ENCODE measurements at places on chromosomes 11 and 22. TPM values are rescaled to one million over a fixed set of nuclear protein-coding genes. Genes with fewer than 3 reads are reported as not detected.

- H3K27ac ChIP-seq, result no peak overlapping the region
- H3K27me3 ChIP-seq, result peaks cover 26% of the 10 kb centered on the region
- no peak for DNase-seq
- no peak overlapping the region for H3K4me3 ChIP-seq
- no peaks in the 10 kb centered on the region for H3K4me1 ChIP-seq
Measured at GRCh38 chr22:48651981-48652538, 1175.6 kb downstream of the BRD1 start.

GRCh38 chr22:36129071-36129470, 31.5 kb downstream of the APOL3 start:
- H3K36me3 ChIP-seq, result no peaks in the 10 kb centered on the region
- no peak for DNase-seq
- no peak overlapping the region for H3K4me3 ChIP-seq
- peaks cover 7% of the 10 kb centered on the region for H3K27me3 ChIP-seq
- H3K27ac ChIP-seq, result no peak overlapping the region

GRCh38 chr11:92850296-92850826, 119.1 kb upstream of the MTNR1B start:
- DNase-seq, result no peak
- H3K27ac ChIP-seq, result no peak overlapping the region
- no peak overlapping the region for H3K4me3 ChIP-seq
- H3K27me3 ChIP-seq, result peaks cover 17% of the 10 kb centered on the region
- H3K36me3 ChIP-seq, result no peaks in the 10 kb centered on the region

- no peak overlapping the region for H3K27ac ChIP-seq
- DNase-seq, result peak; percentile 65
- no peak overlapping the region for H3K4me3 ChIP-seq
- H3K4me1 ChIP-seq, result peaks cover 37% of the 10 kb centered on the region
Measured at GRCh38 chr11:130431331-130431773, 2.9 kb upstream of the ADAMTS8 start.

DNA sequence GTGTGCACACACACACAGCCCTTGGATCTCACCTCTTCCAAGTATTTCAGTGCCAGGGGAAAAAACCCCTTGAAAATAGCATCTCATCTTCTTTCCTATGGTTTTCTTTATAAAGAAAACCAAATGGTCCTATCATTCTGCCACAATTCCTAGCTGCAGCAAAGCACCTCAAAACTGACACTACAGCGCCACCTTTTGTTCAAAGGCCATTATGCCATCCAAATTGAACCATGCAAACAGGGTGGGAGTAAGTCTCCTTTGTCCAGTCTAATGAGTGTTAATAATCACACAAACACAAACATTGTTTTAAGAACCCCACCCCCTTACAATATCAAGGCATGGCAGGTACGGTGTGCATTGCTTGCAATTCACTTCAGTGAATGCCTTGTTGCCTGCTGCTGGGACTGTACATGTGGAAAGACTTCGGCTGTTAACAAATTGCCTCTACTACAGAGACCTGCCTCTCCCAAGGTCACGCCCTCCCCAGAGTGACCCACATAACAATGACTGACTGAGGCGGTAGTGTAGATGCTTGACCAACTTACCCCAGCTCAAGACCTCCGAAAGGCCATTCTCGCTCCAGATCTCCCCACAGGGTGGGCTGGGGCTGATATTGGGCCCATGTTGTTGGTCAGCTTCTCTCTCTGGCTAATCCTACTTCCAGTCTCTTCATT, 31.7 kb downstream of the FAM181B start:
- H3K4me3 ChIP-seq, result no peak overlapping the region
- no peak overlapping the region for H3K27ac ChIP-seq
- H3K36me3 ChIP-seq, result no peaks in the 10 kb centered on the region
- no peak for DNase-seq

GRCh38 chr11:132821499-132821898, 710.8 kb downstream of the OPCML start:
- H3K4me3 ChIP-seq, result no peak overlapping the region
- no peaks in the 10 kb centered on the region for H3K36me3 ChIP-seq
- no peaks in the 10 kb centered on the region for H3K4me1 ChIP-seq
- no peak for DNase-seq

- DNase-seq, result no peak
- no peak overlapping the region for H3K27ac ChIP-seq
Measured at GRCh38 chr11:126333142-126333541, 22.3 kb upstream of the ST3GAL4 start.

DNA sequence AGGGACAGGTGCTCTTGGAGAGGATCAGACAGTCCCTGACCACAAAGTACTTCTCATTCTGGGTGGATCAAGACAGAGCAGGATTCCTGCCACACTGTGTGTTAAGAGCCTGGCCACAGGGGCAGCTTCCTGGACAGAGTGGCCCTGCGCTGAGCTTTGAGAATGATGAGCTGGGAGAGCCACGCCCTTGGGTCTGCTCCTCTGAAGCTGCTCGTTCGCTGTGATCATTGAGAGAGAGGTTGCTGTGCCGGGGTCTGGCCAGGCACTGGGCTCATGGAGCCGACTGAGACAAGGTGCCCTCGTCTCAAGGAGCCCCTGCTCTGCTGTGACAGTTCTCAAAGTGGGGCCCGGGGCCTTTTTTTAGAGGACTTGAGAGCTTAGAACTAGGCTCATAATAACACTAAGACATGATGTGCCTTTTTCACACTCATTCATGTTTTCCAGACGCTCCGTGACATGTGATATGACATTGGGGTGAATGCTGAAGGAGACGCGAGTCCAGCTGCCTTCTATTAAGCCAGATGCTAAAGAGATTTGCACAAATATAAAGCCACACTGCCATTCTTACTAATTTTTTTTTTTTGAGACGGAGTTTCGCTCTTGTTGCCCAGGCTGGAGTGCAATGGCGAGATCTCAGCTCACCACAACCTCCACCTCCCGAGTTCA, 1.6 kb upstream of the MFRP start:
- H3K4me3 ChIP-seq, result no peak overlapping the region
- no peak for DNase-seq
- H3K4me1 ChIP-seq, result peaks cover 21% of the 10 kb centered on the region
- no peak overlapping the region for H3K27ac ChIP-seq
- no peaks in the 10 kb centered on the region for H3K27me3 ChIP-seq
- H3K36me3 ChIP-seq, result no peaks in the 10 kb centered on the region

- no peak overlapping the region for H3K27ac ChIP-seq
- no peak overlapping the region for H3K4me3 ChIP-seq
Measured at GRCh38 chr11:118703563-118704106, 24.2 kb upstream of the TREH start.

GRCh38 chr11:122808478-122808869, 29.8 kb upstream of the CRTAM start:
- peaks cover 9% of the 10 kb centered on the region for H3K36me3 ChIP-seq
- no peak overlapping the region for H3K4me3 ChIP-seq
- peaks cover 17% of the 10 kb centered on the region for H3K4me1 ChIP-seq
- peak; percentile 17 for DNase-seq

DNA sequence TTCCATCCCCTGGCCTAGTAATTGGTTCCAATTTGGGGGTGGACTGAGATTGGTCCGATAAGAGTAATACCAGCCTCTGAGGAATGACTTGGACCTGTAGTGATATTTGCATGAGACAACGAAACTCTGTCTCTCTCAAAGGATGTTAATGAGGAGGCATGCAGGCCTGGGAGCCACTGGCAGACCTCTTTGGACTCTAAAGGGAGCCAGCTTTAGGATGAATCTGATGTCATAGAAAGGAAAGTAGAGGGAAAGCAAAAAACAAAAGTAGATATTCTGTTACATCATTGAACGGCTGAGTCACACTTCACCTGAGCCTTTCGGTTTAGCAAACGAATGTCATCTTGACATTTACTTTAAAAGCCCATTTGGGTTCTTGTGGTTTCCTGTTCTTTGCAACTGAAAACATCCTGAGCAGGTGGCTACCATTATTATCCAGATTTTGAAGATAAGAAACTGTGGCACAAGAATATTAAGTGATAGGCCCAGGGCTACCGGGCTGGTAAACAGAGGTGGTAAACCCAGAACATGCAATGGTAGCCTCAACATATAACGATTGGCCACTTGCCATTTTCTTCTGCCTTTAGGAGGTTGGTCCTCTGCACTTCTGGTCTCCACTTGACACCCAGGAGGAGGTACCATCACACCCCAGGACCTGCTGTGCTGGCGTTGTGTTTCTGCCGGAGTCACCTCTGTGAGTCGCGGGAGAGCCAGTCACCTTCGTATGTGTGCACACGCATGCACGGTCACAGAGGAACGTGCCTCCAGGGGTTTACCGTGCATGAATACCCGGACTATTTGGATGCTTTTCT, 42.7 kb downstream of the RTL6 start:
- no peaks in the 10 kb centered on the region for H3K36me3 ChIP-seq
- H3K27ac ChIP-seq, result no peak overlapping the region
- H3K27me3 ChIP-seq, result no peaks in the 10 kb centered on the region
- no peak overlapping the region for H3K4me3 ChIP-seq

DNA sequence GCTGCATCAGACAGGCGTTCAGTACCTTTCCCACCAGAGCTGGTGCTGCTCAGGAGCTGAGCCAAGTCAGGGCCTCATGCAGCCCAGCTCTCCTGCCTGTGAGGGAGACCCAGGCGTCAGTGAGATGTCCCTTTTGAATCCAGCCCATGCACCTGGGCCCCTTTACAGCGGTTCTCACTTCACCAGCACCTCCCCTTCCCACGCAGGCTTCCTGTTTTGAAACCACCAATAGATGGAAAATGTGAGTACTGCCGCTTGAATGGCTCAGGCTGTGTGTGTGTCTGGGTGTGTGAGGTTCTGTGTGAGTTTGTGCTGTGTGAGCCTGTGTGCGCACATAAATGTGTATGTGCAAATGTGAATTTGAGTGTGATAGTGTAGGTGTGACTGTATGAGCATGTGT, 88.4 kb downstream of the UBASH3B start:
- H3K27ac ChIP-seq, result no peak overlapping the region
- no peak for DNase-seq
- H3K4me3 ChIP-seq, result no peak overlapping the region
- H3K27me3 ChIP-seq, result no peaks in the 10 kb centered on the region
- H3K36me3 ChIP-seq, result no peaks in the 10 kb centered on the region
- peaks cover 28% of the 10 kb centered on the region for H3K4me1 ChIP-seq

DNA sequence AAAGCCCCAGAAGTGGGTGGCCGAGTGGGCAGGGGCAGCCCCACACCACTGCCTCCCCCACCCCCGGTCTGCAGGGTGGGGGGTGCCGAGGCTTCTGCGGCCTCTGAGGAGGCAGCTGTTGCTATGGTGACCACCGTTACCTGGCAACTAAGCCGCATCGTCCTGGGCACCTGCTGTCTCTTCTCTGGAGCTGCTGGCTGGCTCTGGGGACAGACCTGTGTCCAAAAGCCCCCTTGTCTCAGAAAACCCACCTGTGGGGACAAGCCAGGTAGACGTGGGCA, 79.9 kb upstream of the PRR5 start:
- H3K27ac ChIP-seq, result no peak overlapping the region
- H3K4me1 ChIP-seq, result peaks cover 14% of the 10 kb centered on the region
- H3K4me3 ChIP-seq, result no peak overlapping the region
- peaks cover 48% of the 10 kb centered on the region for H3K27me3 ChIP-seq

GRCh38 chr11:11284481-11284880, 68.6 kb downstream of the CSNK2A3 start:
- H3K27ac ChIP-seq, result no peak overlapping the region
- peaks cover 12% of the 10 kb centered on the region for H3K36me3 ChIP-seq
- H3K27me3 ChIP-seq, result no peaks in the 10 kb centered on the region
- H3K4me1 ChIP-seq, result peaks cover 24% of the 10 kb centered on the region

TSKU gene
- total RNA-seq, result 12.1 TPM

CDC42EP1 gene
- total RNA-seq, result 17.7 TPM

FAM83F gene
- total RNA-seq, result 4.4 TPM

GALNT18 gene
- total RNA-seq, result 24.4 TPM

OR8B12 gene
- total RNA-seq, result not detected

EMID1 gene
- 0.74 TPM for total RNA-seq
